ENCODE measurements at places on chromosomes 3 and 15. TPM values are rescaled to one million over a fixed set of nuclear protein-coding genes. Genes with fewer than 3 reads are reported as not detected.

TGM5 gene
- total RNA-seq, result not detected

MYLK gene
- total RNA-seq, result 224 TPM

POLQ gene
- total RNA-seq, result 3.8 TPM

CACNA1D gene
- total RNA-seq, result 47.9 TPM

P2RY1 gene
- total RNA-seq, result 6.9 TPM

SKIC8 gene
- total RNA-seq, result 57.4 TPM

SAMMSON gene
- not detected for total RNA-seq

INAFM2 gene
- 10.1 TPM for total RNA-seq

GRK7 gene
- total RNA-seq, result not detected

CEMIP gene
- 1.6 TPM for total RNA-seq

BMF gene
- 38.5 TPM for total RNA-seq

C15orf62 gene
- total RNA-seq, result 0.12 TPM

STRC gene
- 0.82 TPM for total RNA-seq

MEX3B gene
- 16.7 TPM for total RNA-seq

XYLB gene
- 14.3 TPM for total RNA-seq

RAB6B gene
- 5.3 TPM for total RNA-seq

TAGLN3 gene
- total RNA-seq, result 0.76 TPM

ECE2 gene
- total RNA-seq, result not detected

CRYGS gene
- 2.9 TPM for total RNA-seq

STAB1 gene
- total RNA-seq, result 95.8 TPM

MRPS11 gene
- total RNA-seq, result 26.4 TPM

ZNF660 gene
- total RNA-seq, result 8.2 TPM

GLDN gene
- total RNA-seq, result 0.99 TPM

C3orf80 gene
- 0.53 TPM for total RNA-seq

HTR3E gene
- not detected for total RNA-seq

MAPK6 gene
- 22.1 TPM for total RNA-seq

GRIP2 gene
- total RNA-seq, result 5.4 TPM

SH2D7 gene
- not detected for total RNA-seq

ZNF502 gene
- total RNA-seq, result 8.0 TPM

CLDN1 gene
- total RNA-seq, result 36.4 TPM

CYP8B1 gene
- 0.35 TPM for total RNA-seq

C3orf85 gene
- total RNA-seq, result 3.6 TPM

CACNA2D3 gene
- 3.6 TPM for total RNA-seq

SLC22A13 gene
- total RNA-seq, result 6.1 TPM

IQGAP1 gene
- total RNA-seq, result 154 TPM

ZNF80 gene
- total RNA-seq, result 0.06 TPM

AP4E1 gene
- total RNA-seq, result 11.7 TPM

MCTP2 gene
- 21.3 TPM for total RNA-seq

RAMAC gene
- 25.6 TPM for total RNA-seq

CCDC66 gene
- 38.5 TPM for total RNA-seq

SERINC4 gene
- total RNA-seq, result 0.23 TPM

DUOXA2 gene
- not detected for total RNA-seq

MST1R gene
- total RNA-seq, result 2.0 TPM

STT3B gene
- total RNA-seq, result 160 TPM

TGM4 gene
- total RNA-seq, result not detected

LEKR1 gene
- 4.0 TPM for total RNA-seq

FAM107A gene
- total RNA-seq, result 4.3 TPM

DUOX2 gene
- 0.06 TPM for total RNA-seq

Data from metanephros (tissue), 2 donors.